T-cell (primary cell): ENCODE measurements at places on chromosomes 1 and 21.

DNA sequence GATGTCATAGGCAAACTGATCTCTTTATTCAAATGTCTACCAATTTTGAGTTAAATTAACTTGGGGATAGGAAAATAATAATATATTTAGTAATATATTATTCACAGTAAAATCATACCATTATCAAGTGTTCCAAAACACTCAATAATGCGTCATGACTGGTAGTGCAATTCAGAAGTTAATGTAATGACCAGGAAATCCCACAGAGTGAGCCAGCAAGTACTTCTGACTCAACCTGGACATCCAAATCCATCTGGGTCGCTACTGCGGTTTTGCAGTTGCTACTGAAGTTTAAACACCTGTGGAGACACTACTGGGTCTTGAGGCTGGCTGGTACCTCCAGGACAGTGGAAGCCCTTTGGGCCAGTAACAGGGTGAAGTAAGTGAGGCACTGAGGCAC is 44.8 kb downstream of the DPYD start:
- DNase-seq: no peak
- no peak overlapping the region for H3K4me3 ChIP-seq
- H3K36me3 ChIP-seq: peaks cover 6% of the 10 kb centered on the region
- no peaks in the 10 kb centered on the region for H3K4me1 ChIP-seq
- no peak overlapping the region for H3K27ac ChIP-seq

- no peaks in the 10 kb centered on the region for H3K36me3 ChIP-seq
- H3K27ac ChIP-seq: no peak overlapping the region
Observed at GRCh38 chr1:94120570-94120901, 412 bp downstream of the ABCA4 start.

DNA sequence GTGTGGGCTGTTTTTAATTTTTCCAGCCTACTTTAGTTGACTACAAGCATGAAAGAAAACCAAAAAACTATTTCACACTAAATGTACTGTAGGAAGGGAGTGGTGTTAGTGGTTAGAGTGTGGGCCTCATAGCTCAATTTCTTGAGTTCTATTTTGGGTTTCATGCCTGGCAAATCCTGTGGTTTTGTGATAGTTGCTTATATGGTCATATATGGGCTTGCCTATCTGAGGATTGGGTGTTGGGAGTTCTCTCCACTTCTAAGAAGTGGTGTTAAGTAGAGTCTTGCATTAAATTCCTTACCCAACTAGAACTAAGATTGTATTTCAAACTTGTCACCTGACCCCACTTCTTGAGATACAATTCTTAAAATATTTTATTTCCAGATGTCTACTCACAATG is 37.8 kb upstream of the COL11A1 start:
- DNase-seq: no peak
- no peaks in the 10 kb centered on the region for H3K36me3 ChIP-seq
- H3K27ac ChIP-seq: no peak overlapping the region
- H3K4me1 ChIP-seq: no peaks in the 10 kb centered on the region
- no peak overlapping the region for H3K4me3 ChIP-seq

DNA sequence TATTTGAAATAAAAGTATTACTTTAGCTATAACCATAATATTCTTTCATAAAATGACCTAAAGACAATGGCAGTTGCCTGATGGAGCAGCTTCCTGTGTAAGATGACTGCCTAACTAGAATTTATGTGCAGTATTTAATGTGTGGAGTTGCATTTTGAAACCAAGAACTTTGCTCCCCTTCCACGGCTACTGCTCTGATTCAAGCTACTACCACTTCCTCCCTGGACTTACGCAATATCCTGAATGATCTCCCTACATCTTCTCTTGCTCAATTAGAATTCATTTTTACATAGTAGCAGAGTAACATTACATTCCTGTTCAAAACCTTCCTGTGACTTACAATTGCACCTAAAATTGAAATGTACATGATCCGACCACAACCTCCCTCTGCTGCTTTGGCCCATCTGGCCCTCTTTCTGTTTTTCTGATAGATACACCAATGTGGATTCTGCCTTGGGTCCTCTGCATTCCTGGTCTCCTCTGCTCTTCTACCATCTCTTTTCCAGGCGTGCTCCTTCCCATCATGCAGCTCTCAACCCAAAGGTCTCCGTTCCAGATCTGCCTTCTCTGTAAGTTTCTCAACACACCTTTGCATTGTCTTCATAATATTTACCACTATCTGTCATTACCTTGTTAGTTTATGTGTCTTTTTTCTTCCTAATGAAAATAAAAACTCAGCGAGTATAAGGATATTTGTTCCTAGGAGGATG is 47.4 kb upstream of the USP25 start:
- no peaks in the 10 kb centered on the region for H3K27me3 ChIP-seq
- no peak overlapping the region for H3K27ac ChIP-seq
- H3K36me3 ChIP-seq: no peaks in the 10 kb centered on the region
